Ascending aorta (tissue), 2 donors: ENCODE measurements at places on chromosomes 11 and 22.

- H3K4me1 ChIP-seq, result no peaks in the 10 kb centered on the region
- H3K27ac ChIP-seq, result no peak overlapping the region
- DNase-seq, result no peak
- H3K27me3 ChIP-seq, result no peaks in the 10 kb centered on the region
- peaks cover 10% of the 10 kb centered on the region for H3K36me3 ChIP-seq
Measured at GRCh38 chr11:2408671-2409070, 8.1 kb downstream of the TSSC4 start.

- H3K4me1 ChIP-seq, result peaks cover 38% of the 10 kb centered on the region
- no peak overlapping the region for H3K27ac ChIP-seq
- peaks cover 52% of the 10 kb centered on the region for H3K36me3 ChIP-seq
- H3K27me3 ChIP-seq, result no peaks in the 10 kb centered on the region
Measured at GRCh38 chr11:205221-206001, 1.8 kb downstream of the BET1L start.

DNA sequence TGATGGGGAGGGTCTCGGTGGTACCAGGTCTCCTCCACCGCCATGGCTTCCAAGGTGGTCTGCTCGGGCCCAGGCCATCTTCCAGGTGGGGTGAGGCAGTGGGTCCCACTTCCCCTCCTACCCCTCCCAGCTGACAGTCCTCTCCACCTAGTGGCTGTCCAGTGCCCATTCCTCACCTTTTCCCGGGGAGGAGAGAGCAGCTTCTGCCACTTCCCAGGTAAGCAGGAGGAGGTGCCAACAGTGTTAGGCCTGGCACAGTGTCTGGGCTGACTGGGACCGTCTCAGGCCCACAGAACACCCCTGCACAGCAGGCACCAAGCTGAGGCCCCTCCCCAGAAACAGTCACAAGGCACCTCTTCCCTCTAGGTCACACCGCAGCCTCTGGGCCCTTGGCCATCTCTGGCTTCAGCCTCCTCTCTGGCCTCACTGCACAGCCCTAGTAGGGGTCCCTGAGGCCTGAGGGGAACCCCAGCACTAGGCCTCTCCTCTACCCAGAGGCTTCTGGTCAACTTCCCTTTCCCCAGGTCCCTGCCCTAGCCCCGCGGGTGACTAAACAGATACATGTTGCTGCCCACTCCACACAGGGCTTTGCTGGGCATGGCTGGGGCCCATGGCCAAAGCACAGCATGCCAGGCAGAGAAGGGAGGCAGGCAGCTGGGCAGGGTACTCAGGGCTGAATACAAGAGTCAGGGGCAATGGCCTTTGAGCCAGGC, 2.3 kb upstream of the ANKRD13D start:
- H3K4me3 ChIP-seq, result no peak overlapping the region
- no peak for DNase-seq
- peaks cover 56% of the 10 kb centered on the region for H3K36me3 ChIP-seq
- no peaks in the 10 kb centered on the region for H3K27me3 ChIP-seq

GRCh38 chr11:44792171-44792570, 65.4 kb downstream of the TSPAN18 start:
- DNase-seq, result no peak
- H3K36me3 ChIP-seq, result no peaks in the 10 kb centered on the region
- H3K4me3 ChIP-seq, result no peak overlapping the region
- H3K4me1 ChIP-seq, result no peaks in the 10 kb centered on the region

DNA sequence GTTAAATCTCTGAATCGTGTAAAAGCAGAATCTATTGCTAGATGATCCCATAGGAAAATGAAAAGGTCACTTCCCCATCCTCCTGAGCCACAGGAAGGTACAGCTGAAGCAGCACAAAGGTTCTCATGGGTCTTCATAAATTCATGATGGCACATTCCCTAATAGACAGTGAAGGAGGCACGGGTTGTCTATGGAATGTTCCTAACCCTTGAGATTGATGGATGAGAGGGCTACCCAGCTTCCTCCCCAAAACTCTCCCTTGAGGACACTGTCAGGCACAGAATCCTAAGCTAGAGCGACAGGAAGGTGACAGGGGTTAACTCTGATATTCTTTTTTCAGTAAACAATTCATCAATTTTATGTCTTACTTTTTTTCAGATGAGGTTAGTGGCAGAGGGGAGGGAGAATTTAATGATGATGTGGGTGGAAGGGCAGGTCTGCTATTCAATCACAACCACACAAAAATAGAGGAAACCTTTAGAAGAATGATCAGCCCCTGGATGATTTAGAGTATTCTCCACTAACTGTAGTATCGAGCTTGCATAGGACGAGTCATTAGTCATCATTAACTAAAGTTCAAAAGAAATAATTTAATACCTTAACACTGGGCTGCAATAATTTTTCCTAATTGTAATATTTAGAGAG, 33.1 kb downstream of the SEZ6L start:
- DNase-seq, result no peak
- no peaks in the 10 kb centered on the region for H3K36me3 ChIP-seq
- H3K27ac ChIP-seq, result no peak overlapping the region
- no peaks in the 10 kb centered on the region for H3K4me1 ChIP-seq

GRCh38 chr22:49853981-49854831, 562 bp downstream of the ZBED4 start:
- H3K27me3 ChIP-seq, result peaks cover 7% of the 10 kb centered on the region
- H3K4me1 ChIP-seq, result peaks cover 21% of the 10 kb centered on the region
- H3K27ac ChIP-seq, result peak overlapping the region; percentile 66

GRCh38 chr22:31830721-31831070, 76.9 kb downstream of the DEPDC5 start:
- H3K4me3 ChIP-seq, result no peak overlapping the region
- no peaks in the 10 kb centered on the region for H3K27me3 ChIP-seq
- H3K36me3 ChIP-seq, result peaks cover 31% of the 10 kb centered on the region
- no peak overlapping the region for H3K27ac ChIP-seq

DNA sequence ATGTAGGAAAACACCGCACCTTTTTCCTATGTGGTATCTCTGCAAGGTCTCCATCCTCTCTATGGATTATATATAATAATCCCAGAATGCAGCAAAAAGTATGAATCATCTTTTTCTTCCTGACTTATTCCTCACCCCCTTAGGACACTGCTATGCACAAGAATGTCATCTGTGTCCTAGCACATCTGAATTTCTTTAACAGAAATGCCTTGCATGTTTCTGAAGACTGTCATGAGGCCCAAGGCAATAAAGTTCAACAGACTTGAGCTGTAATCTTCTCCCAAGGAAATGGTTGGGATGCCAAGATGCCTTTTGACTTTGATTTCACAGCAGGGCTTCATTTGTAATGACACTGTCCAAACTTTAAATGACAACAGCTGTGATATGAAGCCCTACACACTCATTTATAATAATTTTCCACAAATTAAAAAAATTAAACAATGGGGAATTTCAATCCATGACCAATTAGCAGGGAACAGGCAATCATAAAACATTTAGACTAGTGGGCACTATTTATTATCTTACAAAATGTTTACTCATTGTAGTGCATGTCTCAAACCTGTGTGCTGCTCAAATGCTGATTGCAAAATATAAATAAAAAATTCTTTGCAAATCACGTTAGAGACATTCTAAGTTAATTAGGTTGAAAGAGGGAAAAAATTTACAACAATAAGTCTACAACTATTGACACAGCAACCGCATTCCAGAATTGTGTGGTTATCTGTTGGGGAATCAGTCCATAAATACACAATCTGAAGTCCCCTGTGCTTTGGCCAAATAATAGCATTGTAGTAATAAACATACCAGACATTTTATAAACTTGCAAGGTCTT, 242.3 kb downstream of the SWAP70 start:
- H3K4me3 ChIP-seq, result no peak overlapping the region
- no peak overlapping the region for H3K27ac ChIP-seq
- no peaks in the 10 kb centered on the region for H3K27me3 ChIP-seq
- no peaks in the 10 kb centered on the region for H3K36me3 ChIP-seq
- DNase-seq, result no peak
- H3K4me1 ChIP-seq, result no peaks in the 10 kb centered on the region

DNA sequence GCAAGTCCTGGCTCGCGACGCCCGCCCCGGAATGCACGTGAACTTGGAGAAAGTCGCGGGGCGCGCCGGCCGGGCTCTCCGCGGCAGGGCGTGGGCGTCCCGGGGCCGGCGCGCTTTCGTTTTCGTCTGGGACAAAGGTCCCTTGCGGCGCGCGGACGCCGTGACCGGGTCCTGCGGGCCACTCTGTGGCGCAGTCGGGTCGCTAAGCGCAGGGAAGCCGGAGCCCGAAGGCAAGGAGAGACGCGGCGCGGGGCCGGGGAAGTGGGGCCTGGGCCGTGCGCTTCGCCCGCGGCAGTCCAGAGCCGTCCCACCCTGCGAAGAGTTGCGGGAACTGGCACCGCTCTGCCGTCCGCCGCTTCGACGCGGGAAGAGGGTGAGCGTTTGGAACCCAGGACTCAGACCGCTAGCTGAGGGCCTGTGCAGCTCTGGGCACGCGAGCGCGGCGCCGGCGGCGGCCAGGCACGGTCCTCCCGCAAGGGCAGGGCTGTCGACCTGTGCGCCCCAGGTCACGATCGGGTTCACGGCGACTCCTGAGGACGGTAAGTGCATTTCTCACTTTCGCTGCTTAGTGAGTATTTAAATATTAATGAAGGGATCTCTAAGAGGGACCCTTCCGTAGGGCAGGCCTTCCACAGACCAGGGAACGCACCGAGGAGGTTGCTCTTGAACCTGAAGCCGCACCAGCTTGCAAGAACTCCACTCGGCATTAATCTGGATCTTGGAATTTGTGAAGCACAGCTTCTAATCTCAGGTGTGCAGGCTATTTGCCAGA, 78.0 kb upstream of the PPARA start:
- H3K36me3 ChIP-seq, result no peaks in the 10 kb centered on the region
- no peaks in the 10 kb centered on the region for H3K27me3 ChIP-seq
- peak overlapping the region; percentile 80 for H3K4me3 ChIP-seq

DNA sequence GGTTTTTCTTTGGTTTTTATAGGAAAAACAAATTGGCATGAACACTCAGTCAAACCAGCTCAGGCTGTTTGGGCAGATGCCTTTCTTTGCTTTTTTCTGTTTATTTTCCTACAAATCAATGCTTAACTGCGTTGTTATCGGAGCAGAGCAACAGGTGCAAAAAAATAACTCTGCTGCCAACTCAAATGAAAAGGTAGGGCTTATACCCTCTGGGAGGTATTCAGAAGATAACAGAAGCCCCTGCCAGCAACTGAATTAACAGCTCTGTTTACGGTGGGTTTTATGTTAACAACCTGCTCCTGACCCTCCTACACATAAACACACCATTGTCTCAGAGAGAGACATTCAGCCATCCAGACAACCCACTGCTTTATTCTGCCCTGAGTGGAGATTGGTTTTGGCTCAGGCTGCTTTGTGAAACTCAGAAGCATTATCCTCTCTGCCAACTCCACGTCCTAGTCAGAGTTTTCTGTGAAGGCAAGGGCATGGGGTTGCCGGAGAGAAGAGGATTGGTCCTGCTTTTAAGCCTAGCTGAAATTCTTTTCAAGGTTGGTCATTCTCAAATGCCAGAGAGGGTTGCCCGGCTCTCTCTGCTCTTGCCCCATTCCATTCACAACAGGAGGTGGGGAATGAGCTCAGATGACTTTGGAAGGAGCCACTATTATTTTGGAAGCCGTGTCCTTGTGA, 11.4 kb downstream of the EHF start:
- no peaks in the 10 kb centered on the region for H3K36me3 ChIP-seq
- H3K27ac ChIP-seq, result no peak overlapping the region
- no peaks in the 10 kb centered on the region for H3K27me3 ChIP-seq
- H3K4me3 ChIP-seq, result no peak overlapping the region

DNA sequence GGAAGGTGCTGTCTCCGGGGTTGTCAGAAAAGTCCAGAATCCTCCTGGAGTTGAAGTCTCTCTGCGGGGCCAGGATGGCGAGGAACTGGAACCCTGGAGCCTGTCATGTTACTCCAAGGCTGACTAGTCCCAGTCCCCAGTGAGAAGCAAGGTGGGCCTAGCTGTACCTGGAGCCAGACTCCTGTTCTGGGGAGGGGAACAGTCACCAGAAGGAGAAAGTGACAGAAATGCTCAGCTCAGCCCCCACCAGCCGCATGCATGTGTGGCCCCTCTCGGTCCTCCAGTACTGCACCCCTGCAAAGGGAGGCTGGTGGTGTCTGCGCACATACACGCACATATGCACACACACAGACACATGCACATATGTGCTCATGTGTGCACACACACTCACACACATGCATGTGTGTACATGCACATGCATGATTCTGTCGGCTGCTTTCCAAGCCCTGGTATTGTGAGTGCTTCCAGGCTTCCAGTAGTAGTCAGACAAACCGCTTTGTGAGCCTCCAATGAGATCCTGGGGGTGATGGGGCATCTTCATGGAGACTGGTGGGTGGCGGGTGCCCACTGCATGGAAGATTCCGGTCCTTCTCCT, 54.3 kb downstream of the RTL6 start:
- H3K27ac ChIP-seq, result no peak overlapping the region
- no peak for DNase-seq
- no peaks in the 10 kb centered on the region for H3K36me3 ChIP-seq

DNA sequence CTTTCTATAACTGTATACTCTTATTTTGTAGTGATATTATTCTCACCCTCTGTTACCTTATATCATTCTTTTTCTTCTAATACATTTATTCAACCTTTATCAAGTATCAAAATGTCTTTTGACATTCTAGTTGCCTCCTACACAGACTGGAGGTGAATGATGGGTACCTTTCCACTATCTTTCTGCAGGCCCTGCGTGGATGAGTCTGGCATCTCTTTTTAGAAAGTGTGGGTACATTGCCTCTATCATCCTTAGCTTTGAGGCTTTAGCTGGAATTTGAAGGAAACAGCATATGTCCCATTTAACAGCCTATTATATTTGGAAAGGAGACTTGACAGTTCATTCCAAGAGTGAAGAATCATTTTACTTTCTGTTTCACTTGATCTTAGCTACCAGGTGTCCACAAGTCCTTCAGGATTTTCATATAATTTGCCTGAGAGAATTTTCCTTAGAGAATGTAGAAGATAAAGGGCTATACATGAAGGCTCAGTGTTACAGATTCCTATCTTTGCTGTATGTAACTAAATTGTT, 192.0 kb downstream of the CWF19L2 start:
- no peaks in the 10 kb centered on the region for H3K27me3 ChIP-seq
- DNase-seq, result no peak
- H3K4me3 ChIP-seq, result no peak overlapping the region
- no peaks in the 10 kb centered on the region for H3K4me1 ChIP-seq
- no peaks in the 10 kb centered on the region for H3K36me3 ChIP-seq

GRCh38 chr11:33016654-33017053, 976 bp downstream of the DEPDC7 start:
- H3K4me1 ChIP-seq, result no peaks in the 10 kb centered on the region
- no peak for DNase-seq
- H3K27me3 ChIP-seq, result no peaks in the 10 kb centered on the region
- H3K27ac ChIP-seq, result no peak overlapping the region
- H3K36me3 ChIP-seq, result no peaks in the 10 kb centered on the region

DNA sequence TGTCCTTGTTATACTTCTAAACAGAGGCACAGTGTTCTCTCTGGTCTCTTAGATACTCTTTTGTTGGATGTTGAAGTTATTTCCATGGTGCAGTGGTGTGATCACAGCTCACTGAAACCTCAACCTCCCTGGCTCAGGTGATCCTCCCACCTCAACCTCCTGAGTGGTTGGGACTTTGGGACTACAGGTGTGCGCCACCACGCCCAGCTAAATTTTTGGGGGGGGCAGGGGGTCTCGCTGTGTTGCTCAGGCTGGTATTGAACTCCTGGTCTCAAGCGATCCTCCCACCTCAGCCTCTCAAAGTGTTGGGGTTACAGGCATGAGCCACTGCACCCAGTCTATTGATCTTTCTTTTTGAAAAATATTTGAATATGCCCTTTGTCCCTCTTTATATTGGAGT, 14.9 kb downstream of the ZNF74 start:
- H3K4me3 ChIP-seq, result no peak overlapping the region
- no peaks in the 10 kb centered on the region for H3K4me1 ChIP-seq
- peaks cover 15% of the 10 kb centered on the region for H3K36me3 ChIP-seq
